ENCODE measurements at places on chromosomes 5 and 9.

GRCh38 chr9:27864644-27865438 is 291.6 kb upstream of the C9orf72 start:
- DNase-seq, result no peak

DNA sequence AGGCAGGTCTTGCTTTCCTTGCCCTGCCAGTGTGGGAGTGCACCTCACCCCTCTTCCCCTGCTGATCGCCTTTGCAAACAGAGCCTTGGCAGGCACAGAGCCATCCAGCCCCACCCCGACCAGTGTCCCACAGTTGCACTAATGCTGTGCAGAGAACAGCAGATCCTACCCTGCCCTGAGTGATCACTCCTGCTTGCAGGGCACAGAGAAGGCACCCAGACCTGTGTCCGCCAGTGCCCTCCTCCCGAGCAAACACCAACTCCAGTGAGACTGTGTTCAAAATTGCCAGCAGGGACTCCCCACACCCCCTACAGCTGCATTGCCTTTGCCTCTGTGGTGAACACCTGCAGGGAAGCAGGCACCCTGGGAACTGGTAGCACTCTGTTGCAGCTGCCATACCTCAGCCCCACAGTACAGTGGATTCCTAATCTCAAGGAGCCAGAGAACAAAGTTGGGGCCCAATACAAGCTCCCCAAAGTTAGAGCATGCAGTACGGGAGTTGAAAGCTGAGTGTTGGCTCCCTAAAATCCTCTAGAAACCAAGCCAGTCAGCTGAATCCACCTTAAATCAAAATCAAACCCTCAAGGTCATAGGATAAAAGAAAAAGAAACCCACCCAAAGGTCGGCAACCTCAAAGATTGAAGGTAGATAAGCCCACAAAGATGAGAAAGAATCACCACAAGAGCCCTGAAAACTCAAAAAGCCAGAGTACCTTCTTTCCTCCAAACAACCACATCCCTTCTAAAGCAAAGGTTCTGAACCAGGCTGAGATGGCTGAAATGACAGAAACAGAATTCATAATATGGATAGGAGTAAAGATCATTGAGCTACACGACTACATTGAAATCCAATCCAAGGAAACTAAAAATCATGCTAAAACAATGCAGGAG is 92.9 kb upstream of the PIK3R1 start:
- DNase-seq, result no peak

DNA sequence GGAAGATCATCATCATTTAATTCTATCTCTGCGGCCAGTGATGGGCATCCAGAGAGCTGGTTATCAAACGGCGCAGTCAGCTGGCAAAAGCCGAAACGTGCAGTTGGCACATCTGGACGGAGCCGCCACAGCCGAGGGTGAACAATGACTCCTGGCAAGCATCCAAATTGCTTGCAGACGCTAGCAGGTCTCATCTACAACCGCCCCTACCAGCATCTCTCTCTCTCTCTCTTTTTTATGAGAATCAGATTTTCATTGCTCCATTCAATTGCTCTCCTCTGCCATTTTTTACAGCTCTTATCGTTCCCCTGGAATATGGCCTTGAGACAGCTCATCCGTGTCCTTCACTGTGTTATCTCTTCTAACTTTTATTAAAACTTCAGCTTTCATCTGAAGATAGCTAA is 165.2 kb downstream of the MAPKAP1 start:
- no peak for DNase-seq

DNA sequence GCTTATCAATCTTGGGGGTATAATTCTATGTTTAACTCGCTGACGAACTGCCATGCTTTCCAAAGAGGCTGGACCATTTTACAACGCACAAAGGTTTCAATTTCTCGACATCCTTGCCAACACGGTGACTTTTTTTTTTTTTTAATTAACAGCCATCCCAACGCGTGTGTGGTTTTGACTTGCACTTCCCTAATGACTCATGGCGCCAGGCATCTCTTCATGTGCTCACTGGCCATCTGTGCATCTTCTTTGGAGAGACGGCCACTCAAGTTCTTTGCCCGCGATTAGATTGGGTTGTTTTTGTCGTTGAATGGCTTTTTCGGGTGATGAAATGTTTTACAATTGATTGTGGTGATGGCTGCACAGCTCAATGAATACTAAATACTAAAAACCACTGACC is 12.5 kb upstream of the CARD9 start:
- no peak for DNase-seq

DNA sequence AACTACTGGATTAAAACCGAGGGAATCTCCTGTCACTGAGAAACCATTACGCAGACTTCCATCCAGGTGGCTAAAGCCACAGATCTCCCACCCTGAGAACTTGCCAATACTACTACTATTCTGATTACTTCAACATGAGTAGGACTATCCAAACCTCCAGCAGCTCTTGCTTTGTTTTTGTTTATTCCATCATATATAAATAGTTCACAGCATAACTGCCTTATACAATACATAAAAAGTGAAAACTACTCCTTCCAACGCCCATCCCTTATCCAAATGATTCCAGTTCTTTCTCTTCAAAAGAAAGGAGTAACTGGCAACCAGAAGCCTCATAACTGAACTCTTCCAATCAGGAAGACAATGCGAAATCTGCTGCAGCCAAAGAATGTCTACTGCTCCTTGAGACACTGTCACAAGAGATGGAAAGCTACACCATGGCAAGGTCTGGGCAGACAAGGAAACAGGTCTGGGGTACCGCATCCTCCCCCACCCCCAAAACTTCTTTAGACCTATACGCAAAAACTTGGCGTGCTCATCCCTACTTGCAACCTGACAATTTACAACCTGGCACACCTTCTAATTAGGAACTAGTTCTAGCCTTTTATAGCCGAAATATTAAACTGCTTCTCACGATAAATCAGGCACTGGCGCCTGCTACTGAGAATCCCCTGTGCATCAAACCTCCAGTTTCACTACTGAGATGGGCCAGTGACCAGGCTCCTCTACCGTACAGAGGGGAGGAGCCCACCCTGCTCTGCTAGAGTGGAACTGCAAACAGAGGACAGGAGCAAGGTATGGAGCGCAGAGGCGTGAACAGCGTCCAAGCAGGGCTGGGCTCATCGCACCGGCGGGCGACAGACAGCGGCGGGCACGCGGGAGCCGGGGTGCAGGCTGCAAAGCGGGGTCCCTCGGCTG is 986 bp downstream of the PLPP1 start:
- DNase-seq, result no peak

DNA sequence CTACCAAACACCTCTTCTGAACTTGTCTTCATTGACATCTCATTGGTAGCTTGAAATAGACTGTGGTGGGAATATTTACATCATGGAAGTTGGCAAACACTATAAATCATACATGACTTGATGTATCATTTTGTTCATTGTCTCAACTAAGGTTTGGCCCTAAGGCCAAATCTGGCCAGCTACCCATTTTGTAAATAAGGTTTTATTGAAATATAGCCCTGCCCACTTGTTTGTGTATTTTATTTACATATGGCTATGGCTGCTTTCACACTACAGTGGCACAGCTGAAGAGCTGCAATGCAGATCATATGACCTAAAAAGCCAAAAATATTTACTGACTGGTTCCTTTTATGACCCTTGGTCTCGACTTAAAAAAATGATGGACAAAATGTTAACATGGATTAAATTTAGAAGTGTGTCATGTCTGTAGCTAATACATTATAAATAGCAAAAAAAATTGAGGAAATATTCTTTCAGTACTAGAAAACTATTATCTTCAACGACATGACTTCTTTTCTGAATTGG is 22.1 kb downstream of the FAM240B start:
- DNase-seq, result no peak

- DNase-seq, result no peak
These were observed 125.4 kb downstream of the ADAMTS6 start for GRCh38 chr5:65356274-65356673.

- DNase-seq, result no peak
These were observed 173.9 kb upstream of the TNC start for GRCh38 chr9:115291841-115292240.

DNA sequence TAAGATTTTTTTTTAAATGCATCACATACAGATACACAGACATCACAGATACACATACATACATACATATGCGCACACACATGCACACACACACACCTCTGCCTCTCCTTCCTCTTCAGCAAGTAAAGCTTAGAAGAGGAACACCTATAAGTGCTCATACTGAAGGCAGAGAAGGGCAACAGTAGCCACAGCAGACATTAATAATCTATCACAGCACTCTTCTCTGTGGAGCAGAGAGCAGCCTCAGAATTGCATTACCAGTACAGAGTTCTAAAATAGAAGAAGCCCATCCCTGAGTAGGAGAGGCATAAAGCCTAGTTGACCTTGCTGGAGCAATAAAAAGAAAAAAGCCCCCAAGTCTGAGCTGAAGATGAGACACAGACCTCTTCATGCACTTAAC is 110.6 kb downstream of the MLLT3 start:
- no peak for DNase-seq

- no peak for DNase-seq
These were observed 144.4 kb downstream of the RMI1 start for GRCh38 chr9:84125046-84125445.

DNA sequence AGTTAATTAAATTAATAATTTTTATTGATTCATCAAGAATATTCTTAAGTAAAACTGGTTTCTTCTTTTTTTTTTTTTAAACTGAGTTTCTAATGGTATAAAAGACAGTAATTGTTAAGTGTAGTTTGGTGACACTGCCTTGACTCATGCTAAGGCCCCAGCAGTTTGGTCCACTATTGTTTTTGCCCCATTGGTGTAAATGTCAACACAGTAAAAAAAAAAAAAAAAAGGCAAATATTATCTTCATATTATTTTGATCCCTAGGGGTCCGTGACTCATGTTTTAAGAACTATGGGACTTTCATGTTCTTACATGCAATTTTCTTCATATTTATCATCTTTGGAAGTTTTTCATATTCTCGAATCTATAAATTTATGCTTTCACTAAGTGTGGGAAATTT is 29.2 kb upstream of the JAK2 start:
- no peak for DNase-seq

- no peak for DNase-seq
These were observed 255.3 kb downstream of the SYK start for GRCh38 chr9:91056917-91057316.

DNA sequence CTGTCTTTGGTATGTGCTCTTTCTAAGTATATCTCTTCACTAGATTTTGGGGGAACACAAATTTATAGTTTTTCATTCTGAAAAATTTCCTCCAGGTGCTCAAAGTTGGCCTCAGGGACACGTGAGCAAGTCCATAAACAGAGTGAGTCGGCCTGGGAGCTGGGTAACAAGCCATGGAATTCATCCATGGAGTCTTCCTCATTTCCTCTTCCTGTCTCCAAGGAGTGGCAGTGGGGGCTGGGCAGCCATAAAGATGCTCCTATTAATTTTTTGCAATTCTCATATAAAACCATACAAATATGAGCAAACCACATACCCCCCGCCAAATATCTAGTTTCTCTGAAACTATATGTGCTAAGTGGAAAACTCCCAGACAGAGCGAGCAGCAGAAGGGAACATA is 136.6 kb upstream of the OTULINL start:
- no peak for DNase-seq

- DNase-seq, result no peak
These were observed 131.8 kb upstream of the FBN2 start for GRCh38 chr5:128669803-128670202.

GRCh38 chr9:95808011-95808410 is 67.5 kb upstream of the ERCC6L2 start:
- no peak for DNase-seq

DNA sequence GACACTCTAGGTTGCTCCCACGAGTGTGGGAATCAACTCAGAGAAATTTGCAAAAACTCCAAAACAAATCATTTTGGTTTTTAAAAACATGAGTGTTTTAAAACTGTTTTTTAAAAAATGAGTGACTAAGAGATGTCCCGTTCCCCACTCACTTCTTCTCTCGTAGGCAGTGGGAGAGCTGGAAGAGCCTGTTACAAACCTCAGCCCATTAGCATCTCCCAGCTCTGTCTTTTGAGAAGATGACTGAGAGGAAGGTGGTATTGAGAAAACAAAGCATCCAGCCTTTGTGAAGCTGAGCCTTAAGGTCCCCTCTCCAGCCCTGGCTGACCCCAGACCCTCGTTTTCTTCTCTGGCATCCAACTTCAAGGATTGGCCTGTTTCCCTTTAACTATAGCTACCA is 4.7 kb upstream of the ANKRD33B start:
- no peak for DNase-seq

- no peak for DNase-seq
These were observed 153.2 kb upstream of the FGF10 start for GRCh38 chr5:44542470-44542869.

DNA sequence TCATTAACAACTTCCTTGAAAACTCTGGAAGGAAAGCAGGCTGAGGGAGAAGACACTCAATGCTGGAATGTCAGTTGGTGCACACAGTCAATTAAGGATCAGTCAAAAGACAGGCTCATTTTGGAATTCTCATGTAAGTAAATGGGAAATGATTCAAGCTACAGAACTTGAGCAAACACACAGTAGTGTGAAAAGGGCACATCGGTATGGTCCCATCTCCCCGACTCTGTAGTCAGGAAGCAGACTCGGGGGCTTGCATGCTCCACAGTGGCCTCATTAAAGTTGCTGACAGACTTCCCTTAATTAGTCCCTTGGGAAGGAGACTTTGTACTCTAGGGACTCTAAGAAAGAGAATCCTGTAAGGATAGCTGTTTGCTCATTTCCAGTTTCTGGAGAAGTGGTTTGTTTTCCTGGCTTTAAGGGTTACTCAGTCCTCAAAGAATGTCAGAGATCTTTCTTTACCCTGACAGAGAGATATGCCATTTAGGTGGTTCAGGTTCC is 339.2 kb downstream of the ADAMTS6 start:
- DNase-seq, result no peak

DNA sequence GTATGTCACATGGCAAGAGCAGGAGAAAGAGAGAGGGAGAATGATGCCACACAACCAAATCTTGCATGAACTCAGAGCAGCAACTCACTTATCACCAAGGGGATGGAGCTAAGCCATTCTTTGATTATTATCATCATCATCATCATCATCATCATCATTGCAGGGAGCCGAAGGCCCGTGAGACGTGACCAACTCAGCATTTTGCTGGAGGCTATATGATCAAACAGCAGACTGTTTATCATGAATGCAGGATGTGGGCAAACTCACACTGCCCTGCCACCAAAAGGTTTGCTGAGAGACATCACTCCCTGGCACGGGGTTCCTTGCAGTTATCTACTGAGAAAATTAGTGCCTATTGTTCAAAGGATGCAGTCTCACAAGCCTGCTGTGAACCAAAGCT is 8.6 kb upstream of the ZNF169 start:
- peak; percentile 4 for DNase-seq

GRCh38 chr9:16337322-16338029 is 533.0 kb downstream of the BNC2 start:
- no peak for DNase-seq

DNA sequence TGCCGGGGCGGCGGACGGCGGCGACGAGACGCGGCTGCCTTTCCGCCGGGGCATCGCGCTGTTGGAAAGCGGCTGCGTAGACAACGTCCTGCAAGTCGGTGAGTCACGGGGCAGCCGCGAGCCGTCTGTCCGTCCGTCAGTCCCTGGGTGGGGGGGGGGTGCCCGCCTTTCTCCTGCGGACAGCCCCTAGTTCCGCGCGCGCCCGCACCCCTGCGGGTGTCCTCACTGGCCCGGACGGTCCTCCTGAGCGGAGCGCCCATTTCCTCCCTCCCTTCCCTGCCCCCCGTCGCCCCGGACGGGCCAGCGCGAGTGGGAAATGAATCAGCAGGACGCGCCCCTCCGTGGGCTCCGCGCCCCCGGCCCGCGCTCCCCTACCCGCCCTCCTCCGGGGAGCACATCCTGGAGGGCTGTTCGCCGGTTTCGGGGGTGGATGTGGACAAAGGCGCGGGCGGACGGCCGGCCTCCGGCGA is 828 bp downstream of the ZSWIM6 start:
- DNase-seq, result peak; percentile 24

GRCh38 chr5:135890867-135891266 is 4.8 kb downstream of the IL9 start:
- peak; percentile 41 for DNase-seq

Data from activated naive CD4-positive, alpha-beta T cell treated with Interleukin-2 at 50 U/mL for 16 hours (primary cell).